ENCODE measurements at places on chromosomes 1 and 21.

- no peak for DNase-seq
Measured at GRCh38 chr21:44969931-44970755, 30.3 kb downstream of the SLX9 start.

GRCh38 chr21:37294679-37295078 is 27.5 kb upstream of the VPS26C start:
- DNase-seq: no peak

- DNase-seq: peak; percentile 19
Measured at GRCh38 chr1:48679859-48680258, 96.8 kb downstream of the BEND5 start.

DNA sequence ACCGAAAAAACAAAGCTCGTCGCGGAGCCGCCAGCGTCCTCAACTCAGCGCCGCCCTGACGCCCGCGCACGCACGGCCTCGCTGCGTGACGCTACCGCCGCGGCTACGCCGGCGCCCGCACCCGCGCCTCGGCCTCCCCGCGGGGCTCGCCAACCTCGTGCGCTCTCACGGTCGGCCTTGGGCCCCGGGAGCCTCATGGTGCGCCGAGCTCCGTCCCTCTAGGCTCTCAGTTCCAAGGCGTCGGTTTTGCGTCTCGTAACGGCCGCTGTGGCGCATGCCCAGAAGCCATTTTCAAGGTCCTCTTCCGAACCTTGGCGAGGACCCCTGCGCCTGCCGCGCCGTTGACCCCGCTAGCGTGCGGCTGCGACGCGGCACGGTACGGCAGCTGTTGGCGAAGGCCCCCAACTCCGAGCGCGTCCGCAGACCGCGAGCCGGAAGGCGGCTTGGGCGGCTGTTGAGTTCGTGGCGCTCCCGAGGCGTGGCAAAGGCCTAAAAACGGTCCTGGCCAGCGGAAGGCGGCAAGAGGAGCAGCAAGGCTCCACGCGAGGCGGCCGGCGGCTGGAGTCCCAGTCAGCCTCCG is at the start of gene HENMT1:
HENMT1 (minus strand) TSS at position 64 of the 580 bp plus-strand sequence. CDS start 1,209 bp downstream, outside the sequence.
- no peak for DNase-seq

- DNase-seq: no peak
Measured at GRCh38 chr1:168491527-168492164, 52.2 kb downstream of the XCL2 start.

DNA sequence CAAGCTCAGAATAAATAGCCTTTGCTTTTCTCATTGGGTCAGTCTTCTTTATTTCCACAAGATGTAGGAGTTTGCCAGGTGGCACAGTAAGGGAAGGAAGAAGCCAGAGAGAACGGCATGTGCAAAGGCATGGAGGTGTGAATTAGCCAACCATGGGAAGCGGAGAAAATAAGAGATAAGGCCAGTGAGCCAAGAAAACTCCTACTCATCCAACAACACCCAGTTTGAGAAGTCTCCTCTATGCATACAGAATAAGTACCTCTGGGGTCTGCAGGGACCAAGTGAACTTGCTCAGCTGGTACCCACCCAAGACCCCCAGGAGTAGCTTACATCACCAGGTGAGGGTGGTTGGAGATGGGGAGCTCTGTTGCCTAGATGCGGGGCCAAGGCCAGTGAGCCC is 66.7 kb downstream of the TAS1R2 start:
- no peak for DNase-seq

DNA sequence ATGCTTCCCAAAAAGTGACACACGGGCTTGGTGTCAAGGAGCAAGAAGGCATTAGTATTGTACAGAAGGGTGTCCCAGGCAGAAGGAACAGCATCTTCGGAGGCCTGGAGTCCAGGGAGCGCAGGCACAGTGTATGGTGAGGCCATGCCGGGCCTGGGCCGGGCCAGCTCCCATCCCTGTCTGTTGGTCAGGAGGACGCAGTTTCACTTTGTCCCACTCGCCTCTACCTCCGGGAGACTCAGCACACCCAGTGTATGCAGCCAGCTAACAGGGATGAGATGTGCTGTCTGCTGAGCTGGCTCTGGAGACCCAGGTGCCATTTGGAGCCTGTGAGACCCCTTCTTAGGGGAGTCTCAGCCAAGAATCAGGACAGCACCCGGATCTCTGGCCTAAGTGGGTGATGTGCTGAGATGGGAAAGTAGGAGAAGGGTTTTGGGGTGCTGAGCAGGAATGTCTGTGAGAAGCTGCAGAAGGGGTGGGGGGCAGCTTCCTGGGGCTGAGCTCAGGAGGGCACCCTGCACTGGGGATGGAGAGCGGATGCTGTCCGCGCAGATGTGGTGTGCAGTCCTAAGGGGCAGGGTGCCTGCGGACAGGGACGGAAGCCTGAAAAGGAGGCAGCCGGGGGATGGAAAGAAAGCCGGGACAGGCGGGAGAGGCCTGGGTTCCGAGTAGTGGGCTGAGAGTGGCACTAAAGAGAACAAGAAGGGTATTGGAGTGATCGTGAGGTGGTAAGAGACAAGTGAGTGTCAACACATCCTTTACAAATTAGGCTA is 25.7 kb downstream of the DMRTB1 start:
- DNase-seq: no peak

DNA sequence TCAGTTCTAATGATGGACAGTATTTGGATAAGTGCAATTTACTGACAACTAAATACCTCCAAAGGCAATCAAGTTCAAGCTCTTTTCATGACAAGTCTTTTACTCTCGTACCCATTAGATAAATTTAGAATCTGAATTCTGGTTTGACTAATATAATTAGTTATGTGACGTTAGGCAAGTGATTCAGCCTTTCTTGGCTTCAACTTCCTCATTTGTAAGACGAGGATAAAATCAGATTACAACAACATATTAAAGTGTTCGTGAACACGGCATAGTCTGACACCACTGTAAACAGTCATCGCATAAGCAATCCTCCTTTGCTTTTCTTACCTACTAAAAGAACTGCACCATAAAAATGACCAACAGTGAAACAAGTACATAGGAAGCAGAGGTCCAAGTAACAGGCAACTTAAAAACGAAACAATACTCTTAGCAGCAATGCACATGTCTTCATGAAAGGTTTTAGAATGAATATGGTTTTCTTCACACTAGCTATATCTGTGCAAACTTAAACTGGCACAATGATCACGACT is 25.7 kb downstream of the COA6 start:
- DNase-seq: no peak

DNA sequence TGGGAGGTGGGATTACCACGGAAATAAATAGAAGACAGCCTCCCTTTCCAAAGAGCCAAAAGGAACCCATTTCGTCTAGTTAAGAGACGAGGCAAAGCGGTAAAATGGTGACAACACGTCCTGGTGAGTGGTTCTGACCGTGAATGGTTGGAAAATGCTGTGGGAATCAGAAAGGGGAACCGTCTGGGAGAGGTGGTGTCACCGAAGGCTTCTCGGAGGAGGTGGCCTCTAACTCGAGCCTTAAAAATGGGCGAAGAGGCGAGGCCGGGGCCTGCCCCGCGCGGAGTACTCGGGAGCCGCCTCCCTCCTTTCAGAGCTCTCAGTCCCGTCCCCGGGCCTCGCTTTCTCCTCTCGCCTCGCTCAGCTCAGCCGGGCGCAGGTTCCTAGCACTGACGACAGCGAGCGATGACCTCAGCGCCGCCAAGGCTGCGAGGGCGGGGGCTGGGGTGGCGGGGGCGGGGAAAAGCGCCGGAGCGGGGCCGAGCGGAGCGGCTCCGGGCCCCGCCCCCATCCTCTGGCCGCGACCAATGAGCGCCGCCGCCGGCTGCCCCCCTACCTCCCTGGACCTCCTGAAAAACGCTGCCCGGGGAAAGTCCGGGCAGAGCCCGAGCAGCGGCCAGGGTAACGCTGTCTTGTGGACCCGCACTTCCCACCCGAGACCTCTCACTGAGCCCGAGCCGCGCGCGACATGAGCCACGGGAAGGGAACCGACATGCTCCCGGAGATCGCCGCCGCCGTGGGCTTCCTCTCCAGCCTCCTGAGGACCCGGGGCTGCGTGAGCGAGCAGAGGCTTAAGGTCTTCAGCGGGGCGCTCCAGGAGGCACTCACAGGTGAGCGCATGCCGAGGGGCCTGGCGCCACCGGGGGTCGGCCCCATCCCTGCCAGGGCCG is at the start of gene BTG2:
BTG2 (plus strand) TSS at position 601 of the 890 bp plus-strand sequence; CDS start at position 689, 88 bp downstream.
- peak; percentile 78 for DNase-seq

- no peak for DNase-seq
Measured at GRCh38 chr1:54229281-54229891, 29.4 kb downstream of the MRPL37 start.

DNA sequence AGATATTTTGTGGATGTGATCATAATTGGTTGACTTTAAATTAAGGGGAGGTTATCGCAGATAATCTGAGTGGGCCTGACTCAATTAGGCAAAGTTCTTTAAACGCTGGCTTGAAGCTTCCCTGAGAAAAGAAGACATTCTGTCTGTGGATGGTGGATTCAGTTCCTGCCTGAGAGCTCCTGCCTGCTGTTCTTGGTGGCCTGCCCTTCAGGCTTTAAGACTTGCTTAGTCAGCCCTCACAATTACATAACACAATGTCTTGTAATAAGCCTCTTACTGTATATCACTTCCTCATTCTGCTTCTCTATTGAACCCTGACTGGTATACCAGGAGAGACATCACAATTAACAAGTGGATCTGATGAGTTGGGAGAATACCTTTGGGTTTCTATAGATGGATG is 50.2 kb downstream of the KCNJ6 start:
- DNase-seq: no peak

- DNase-seq: no peak
Measured at GRCh38 chr1:153371231-153371630, 4.2 kb downstream of the S100A12 start.

GRCh38 chr1:176656257-176656995 is 193.5 kb downstream of the PAPPA2 start:
- no peak for DNase-seq

GRCh38 chr21:23488245-23488644 is 2119.0 kb downstream of the MRPL39 start:
- DNase-seq: peak; percentile 74

- DNase-seq: no peak
Measured at GRCh38 chr1:57013522-57013921, 47.7 kb upstream of the C8B start.

- no peak for DNase-seq
Measured at GRCh38 chr1:202439308-202439707, 90.8 kb downstream of the PPP1R12B start.

DNA sequence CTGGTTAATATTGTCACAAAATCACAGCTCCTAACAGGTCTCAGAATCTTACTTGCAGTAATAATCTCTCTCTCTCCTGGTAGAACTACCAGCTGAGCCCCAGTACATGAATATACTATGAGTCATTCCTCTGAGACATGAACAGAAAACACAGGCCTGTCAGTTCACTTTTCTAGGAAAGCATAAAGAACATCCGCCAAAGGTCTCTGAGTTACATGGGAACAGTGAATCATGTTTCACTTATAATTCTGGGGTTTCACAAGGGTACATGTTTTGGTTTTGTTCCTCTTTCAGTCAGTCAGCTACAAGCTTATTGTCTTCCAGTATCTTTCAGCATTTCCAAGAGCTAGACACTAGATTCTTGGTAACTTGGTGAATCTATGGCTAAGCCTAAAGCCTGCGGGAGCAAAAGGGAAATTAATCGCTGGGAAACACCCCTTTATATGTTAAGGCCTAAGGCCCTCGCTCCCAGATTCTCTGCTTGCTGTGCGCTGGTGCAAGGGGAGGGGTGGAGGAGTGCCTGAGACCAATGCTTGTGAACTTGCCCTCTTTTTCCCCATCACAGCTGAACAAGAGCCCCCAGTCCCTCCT is 31.7 kb downstream of the IFNGR2 start:
- no peak for DNase-seq

- no peak for DNase-seq
Measured at GRCh38 chr1:31214316-31215064, 25.2 kb downstream of the NKAIN1 start.

- DNase-seq: no peak
Measured at GRCh38 chr1:169443923-169444322, 16.6 kb upstream of the CCDC181 start.

DNA sequence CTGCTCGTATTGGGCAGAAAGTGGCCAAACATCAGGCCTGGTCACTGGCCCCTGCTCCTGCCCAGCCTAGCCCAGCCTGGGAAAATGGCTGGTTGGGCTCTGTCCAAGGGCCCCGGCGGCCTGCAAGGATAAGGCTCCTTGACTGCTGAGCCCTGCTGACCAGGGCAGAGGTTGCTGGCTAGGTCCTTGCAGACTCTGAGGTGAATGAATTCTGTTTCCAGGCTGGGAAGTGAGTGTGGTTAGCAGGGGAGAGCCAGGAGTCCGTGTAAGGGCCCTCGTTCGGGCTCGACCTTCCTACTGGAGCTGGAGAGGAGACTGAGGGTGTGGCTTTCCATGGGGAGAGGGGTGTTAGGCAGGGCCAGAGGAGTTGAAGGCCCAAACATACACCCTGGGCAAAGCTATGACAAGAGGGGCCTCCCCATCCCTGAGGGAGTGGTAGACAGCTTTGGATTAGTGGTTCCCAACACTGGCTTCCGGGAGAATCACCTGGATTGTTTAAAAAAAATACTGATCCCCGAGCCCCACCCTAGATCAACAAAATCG is 20.6 kb downstream of the CSF1 start:
- no peak for DNase-seq

DNA sequence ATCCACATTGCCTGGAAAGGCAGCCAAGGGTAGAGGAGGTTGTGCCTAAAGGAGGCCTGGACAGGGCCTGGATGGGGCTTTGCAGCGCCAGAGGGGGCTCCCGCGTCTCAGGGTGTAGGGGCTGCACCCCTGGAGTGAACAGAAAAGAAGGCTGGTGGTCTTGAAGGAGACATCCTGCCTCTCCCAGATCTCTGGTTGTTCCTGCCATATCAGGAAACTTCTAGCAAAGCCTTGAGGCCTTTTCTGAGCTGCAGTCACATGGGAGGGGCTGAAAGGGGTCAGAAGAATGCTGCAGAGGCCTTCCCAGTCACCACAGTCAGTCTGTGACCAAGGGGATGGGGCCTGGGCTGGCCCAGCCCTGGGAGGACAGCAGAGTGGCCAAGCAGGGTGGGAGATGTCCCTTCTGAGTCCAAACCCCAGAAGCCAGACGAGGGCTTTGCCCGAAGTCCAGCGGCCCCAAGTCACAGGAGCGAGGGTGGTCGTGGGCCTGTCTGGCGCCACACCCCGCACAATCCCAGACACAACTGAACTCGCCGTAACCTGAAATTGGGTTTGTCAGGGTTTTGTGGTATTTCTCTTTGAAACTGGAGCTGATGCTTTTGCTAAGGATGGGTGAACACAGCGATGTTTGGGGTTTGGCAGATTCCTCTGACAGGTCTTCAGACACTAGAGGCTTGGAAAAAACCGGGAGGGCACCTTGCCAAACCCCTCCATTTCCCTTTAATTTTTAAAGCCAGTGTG is 29.6 kb downstream of the SIM2 start:
- no peak for DNase-seq
